ENCODE measurements at places on chromosomes 13 and 19.
A peak's percentile ranks its signal among the peaks of the same experiment; 100 is the strongest.

GRCh38 chr13:79530270-79530669 lies 49.3 kb downstream of the NDFIP2 start:
- DNase-seq: no peak

DNA sequence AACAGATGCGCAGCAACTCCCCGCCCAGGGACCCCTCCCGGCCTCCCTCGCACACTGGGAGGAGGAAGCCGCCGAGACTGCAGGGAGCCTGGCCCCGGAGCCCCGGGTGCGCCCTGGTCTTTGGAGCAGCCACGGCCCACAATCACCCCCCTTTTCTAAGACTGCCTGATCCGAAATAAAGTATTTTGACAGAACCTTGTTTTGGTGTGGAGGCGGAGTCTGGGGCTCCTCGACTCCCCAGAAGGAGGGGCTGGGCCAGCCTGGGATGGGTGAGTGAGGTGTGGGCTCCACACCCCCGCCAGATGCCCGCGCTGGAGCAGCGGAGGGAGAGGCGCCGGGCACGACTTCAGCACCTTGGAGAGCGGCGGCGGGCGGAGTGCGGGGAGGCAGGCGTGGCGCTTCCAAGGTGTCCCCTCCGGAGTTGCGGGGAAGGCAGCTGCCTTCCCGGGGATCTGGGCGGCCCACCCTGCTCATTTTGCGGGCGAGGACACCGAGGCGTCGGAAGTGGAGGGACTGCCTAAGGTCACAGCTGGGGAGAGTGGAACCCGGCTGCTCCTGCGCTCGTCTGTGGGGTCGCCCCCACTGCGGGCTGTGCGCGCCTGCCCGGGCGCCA lies 9.4 kb downstream of the SIRT6 start:
- peak; percentile 18 for DNase-seq

- DNase-seq: peak; percentile 47
These were observed 49.0 kb downstream of the BRD4 start for GRCh38 chr19:15283141-15283883.

GRCh38 chr13:94119360-94119936 lies 360.0 kb downstream of the DCT start:
- no peak for DNase-seq

DNA sequence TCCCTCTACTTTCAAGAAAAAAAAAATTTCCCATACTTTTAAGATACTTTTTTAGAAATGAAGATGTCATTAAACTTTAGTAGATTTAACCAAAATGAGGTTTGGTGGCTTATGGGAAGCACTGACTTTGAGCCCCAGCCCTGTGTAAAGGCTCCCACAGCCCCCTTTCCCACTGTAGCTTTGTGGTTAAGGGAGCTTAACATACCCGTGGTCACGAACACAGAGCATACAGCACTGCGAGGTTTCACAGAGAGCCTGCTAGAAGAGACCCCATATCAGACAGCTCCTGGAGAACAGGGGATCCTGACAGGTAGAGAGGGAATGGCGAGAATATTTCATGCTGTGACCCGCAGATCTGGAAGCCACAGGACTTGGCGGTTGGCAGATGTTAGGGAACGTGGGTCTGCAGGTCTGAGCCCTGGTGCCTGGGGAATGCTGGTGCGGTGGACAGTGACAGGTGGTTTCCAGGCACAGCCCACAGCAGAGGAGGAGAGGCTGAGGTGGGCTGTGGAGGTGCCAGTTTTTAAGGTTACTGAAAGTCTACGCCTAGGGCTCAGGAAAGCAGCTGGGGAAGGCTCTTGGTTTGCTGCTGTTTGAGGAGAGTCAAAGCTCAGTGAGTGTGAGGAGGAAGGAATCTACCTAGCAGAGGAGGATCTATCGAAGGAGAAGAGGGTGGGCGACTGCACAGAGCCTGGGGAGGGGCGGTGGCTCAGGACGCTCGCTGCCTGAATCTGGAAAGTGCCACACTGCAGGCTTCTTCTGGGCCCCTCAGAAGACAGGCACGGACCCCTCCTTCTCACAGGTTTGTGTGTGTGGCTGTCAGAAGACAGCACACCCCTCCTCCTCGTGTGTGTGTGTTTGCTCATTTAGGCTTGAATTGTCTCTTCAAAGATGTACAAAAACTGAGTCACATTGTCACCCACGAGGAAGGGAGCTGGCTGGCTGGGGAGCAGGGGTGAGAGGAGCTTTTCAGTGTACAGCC lies 49.9 kb downstream of the SLC7A9 start:
- DNase-seq: no peak

DNA sequence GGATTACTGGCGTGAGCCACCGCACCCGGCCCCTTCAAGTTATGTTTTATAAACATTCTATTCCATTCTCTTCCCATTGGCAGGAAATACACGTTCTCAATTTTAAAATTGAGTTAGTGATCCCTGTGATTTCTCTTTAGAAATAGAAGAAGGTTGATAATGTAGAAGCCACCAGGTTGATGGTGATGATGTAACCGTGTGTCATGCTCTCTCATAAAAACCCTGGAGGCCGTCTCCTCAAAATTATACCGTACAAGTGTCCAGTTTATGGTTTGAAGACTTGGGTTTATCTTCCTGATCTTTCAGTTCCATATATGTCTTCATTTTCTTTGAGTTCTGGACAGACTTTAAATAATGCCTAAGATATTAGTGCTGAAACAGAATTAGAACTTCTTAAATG lies 32.2 kb downstream of the COG3 start:
- DNase-seq: no peak

DNA sequence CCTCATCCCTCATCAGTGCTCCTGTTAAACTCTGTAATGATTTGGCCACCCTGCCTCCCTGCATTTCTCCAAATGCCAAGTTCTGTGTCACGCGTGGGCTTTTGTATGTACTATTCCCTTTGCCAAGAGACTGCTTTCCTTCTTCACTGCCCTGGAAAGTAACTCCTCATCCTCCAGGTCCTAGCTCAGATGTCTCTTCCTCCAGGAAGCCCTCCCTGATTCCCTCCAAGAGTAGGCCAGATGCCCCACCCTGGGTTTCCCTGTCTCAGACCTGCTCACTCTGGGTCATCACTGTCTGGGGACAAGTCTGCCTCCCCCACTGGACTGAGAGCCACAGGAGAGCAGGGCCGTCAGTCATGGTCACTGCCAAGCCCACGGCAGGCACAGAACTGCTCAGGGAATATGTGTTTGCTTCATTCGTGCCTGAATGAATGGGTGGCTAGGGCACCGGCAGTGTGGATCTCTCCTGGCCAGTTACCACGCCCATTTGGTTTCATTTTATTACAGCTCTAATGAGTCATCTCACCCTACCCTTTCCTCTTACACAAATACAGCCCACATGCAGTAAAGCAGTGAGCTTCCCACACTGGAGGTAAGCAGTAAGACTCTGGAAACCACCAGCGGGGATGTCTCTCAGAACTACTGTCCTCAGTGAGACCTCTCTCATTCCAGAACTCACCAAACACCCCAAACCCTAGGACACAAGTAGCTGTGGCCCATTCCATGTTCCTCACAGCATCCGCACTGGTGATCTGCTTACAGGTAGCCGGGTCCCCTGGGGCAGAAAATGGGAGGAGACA lies 12.1 kb upstream of the GPR4 start:
- DNase-seq: peak; percentile 95

DNA sequence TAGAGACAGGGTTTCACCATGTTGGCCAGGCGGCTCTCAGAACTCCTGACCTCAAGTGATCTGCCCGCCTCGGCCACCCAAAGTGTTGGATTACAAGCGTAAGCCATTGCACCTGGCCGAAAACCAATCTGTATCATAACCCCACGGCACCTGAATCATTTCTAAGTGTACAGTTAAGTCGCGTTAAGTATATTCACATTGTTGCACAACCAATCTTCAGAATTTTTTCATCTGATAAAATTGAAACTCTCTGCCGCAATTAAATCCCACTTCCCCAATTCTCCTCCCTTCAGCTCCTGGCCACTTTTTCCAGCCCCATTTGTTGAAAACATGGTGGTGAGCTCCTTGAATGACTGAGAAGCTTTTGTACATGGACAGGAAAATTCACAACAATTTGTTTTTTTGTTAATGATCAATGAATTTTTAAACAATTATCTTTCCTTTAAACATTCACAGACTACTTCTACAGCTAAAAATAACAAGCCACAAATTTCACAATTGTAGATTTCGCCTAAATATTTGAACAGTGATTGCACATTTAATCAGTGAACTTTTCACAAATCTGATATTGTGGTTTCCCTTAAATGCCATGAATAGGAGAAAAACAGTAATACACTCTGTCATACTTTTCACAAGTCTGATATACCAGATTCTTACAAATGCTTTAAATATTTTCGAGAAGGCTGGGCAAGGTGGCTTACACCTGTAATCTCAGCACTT lies 13.8 kb downstream of the FGF21 start:
- DNase-seq: peak; percentile 72

GRCh38 chr19:17933414-17934129 lies 757 bp downstream of the CCDC124 start:
- no peak for DNase-seq

GRCh38 chr13:98503175-98504028 lies 73.5 kb downstream of the STK24 start:
- no peak for DNase-seq

- DNase-seq: no peak
These were observed 86.5 kb downstream of the TSHZ3 start for GRCh38 chr19:31262725-31263191.

- no peak for DNase-seq
These were observed 397.7 kb downstream of the SUCLA2 start for GRCh38 chr13:47603365-47603764.

GRCh38 chr19:39236527-39236926 lies 8.3 kb downstream of the IFNL3 start:
- DNase-seq: no peak

GRCh38 chr13:86601351-86601750 lies 802.1 kb upstream of the SLITRK6 start:
- DNase-seq: no peak

- no peak for DNase-seq
These were observed 35.6 kb downstream of the TNFRSF19 start for GRCh38 chr13:23605831-23606230.

GRCh38 chr13:21813110-21813509 lies 142.2 kb downstream of the FGF9 start:
- DNase-seq: no peak

GRCh38 chr13:38685974-38686576 lies 802 bp upstream of the FREM2 start:
- no peak for DNase-seq

DNA sequence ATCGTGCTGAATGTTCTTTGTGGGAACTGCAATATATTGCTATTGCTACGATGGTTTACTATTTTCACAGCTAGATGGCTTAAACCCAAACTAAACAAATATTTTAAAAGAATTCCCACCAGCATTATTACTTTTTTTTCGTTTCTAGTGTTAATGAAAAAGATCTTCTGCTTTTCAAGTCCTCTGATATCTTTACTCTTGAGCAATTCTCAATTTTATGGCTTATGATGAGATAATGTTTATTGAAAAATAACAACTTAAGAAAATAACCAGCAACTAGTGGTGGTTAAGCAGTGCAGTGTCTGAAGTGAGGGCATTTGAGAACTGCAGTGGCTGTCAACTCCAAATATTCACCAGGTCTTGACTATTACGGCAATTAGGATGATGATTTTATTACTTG lies 360.4 kb downstream of the ENOX1 start:
- DNase-seq: no peak

GRCh38 chr19:35266520-35267352 lies 2.0 kb upstream of the USF2 start:
- no peak for DNase-seq

DNA sequence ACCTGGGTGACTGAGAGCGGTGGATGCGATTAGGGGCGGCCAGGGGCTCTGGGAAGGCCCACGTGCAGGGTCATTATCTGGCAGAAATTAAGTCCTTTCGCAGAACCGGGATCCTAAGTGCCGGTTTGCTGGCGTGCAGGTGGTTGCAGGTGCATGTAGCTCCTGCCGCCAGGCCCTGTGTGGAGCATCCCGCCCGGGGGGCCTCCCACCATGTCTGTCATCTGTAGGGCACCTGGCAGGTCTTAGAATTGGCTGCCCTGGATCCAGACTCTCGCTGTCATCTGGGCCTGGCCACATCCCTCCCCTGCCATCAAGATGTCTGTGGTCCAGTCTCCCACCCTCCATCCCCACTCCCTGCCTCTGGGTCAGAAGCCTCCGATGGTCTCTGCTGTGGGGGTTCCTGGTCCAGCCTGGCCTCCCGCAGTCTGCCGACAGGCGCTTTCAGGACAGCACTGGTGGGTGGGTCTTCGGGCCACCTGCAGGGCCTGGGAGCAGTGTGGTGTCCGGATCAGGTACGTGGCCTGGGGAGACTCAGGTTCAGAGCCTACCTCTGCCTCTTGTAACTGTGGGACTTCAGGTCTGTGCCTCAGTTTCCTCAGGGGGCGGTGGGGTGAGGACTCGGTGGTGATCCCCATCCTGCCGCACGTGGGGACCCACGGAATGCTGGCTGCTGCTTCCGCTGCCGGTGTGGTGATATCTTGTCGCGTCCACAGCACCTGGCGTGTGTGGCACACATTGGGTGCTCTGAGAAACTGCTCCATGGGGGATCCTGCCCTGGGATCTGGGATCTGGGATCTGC lies 5.4 kb downstream of the GNA11 start:
- no peak for DNase-seq

- DNase-seq: peak; percentile 73
These were observed 12.9 kb upstream of the CXCL17 start for GRCh38 chr19:42455621-42456081.

DNA sequence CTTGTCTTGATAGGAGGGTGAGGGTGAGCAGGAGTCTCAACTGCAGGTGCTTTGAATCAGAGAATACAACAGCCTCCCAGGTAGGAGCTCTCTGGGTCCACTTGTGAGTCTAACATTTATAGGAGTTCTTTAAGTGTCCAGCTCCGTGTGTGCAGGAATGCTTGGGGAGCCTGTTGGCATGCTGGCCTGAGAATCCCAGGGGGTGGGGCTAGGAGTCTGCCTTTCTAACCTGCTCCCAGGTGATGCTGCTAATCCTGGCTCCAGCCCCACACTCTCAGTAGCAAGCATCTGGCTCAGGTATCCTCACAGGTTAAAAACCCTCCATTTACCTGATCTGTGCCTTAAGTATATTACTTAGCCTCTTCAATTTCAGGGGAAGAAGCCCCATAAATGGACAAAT lies 368.9 kb downstream of the RBM26 start:
- DNase-seq: no peak

DNA sequence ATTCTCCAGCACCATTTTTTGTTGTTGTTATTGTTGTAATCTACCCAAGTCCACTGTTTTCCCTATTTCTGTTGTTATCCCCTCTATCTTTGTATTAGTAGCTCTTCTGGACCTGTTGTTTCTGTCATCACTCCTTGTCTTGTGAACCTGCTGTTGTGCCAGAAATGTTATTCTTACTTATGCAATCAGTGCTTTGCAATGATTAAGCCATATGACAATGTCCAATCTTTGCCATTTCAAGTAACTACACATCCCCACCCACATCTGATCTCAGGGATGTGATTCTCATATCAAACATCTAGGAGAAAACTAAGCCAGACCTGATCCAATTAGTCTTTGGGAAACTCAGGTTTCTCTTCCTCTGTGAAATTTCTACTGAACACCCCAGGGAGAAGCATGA lies 472.6 kb upstream of the KLHL1 start:
- DNase-seq: no peak
